ENCODE measurements at places on chromosomes 5 and 9.

GRCh38 chr5:125207856-125208255 is 461.4 kb upstream of the ZNF608 start:
- no peak for DNase-seq

DNA sequence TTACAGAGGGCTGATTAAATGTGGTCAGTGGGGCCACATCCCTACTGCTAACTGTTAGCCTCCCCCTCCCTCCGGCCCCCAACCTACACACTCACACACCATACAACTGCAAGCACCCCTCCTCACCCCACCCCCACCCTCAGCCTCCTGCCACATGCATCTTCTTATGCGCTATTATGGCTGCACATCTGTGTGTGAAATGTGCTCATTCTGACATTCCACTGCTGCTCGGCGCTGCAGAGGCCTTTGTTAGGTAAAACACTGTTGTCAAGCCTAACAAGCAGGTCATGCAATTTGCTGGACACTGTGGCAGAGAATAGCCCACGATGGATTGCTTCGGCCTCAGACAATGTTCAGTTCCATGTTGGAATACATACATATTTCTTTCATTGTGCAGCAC is 173.6 kb downstream of the NR2F1-AS1 start:
- no peak for DNase-seq

GRCh38 chr5:54017580-54017979 is 292.8 kb downstream of the ARL15 start:
- no peak for DNase-seq

- no peak for DNase-seq
These were observed 27.3 kb downstream of the AFAP1L1 start for GRCh38 chr5:149298842-149299404.

DNA sequence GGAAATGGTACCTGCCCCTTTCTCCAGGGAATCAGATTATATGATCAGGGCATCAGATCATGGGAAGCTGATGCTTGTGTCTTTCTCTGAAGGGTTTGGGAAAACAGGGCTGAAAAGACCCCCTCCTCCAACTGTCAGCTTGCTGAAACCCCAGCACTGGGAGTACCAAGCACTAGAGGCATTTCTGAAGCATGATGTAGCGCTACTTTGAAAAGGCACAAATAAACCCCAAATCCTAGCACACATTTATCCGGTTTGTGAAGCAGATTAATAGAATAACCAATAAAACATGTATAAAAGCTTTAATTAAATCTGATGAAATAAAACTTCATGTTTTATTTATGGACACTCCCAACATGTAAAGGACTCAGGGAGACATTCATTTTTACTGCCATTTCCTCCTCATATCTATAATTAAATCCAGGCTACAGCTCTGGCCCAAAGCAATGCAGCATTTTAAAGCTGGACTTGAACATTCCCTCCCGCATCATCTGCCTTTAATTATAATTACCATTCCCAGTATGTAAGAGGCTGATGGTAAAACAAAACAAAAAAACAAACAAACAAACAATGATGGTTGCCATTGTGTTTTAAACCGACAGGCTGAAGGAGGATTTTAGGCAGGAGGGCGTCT is 298.2 kb upstream of the RFX3 start:
- no peak for DNase-seq

- DNase-seq: no peak
These were observed 25.1 kb downstream of the CARTPT start for GRCh38 chr5:71744009-71744790.

- DNase-seq: no peak
These were observed 332.3 kb downstream of the NPR3 start for GRCh38 chr5:33043343-33043997.

- DNase-seq: peak; percentile 17
These were observed 11.8 kb upstream of the EXOC3 start for GRCh38 chr5:431001-431710.

GRCh38 chr9:109286981-109287380 is 33.9 kb downstream of the EPB41L4B start:
- DNase-seq: no peak

- DNase-seq: no peak
These were observed 169.6 kb upstream of the ADRA1B start for GRCh38 chr5:159746707-159747106.

DNA sequence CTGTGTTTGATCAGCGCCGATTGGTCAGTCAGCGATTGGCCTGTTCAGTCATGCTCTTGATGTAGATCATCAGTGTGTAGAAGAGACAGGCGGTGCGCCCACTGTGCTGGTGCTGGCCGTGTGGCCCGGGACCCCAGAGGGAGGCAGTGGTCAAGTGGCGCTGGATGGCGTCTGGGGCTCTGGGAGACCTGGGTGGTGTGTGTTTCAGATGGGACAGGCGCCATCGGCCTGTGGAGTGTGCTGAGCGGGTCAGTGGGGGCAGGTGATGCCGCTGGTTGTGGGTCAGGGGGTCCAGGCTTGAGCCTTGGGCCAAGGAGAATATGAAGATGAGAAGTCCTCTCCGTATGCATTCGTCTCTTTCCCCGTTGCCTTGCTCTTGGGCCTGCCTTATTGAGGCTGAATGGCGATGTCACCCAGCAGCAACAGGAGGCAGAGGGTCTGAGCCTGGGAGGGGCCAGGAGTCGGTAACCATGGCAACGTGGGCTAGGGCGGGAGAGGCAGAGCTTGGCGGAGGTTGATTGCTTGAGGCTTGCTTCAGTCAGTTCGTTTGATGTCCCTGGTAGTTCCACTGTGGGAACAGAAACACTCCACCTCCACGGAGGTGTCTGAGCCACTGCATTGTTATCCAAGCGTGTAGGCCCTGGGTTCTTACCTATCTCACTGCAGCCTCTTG is 117.8 kb upstream of the CACNA1B start:
- no peak for DNase-seq

- no peak for DNase-seq
These were observed 86.8 kb downstream of the MELK start for GRCh38 chr9:36659500-36659899.

GRCh38 chr9:120326049-120326693 is 253.8 kb downstream of the CDK5RAP2 start:
- no peak for DNase-seq

DNA sequence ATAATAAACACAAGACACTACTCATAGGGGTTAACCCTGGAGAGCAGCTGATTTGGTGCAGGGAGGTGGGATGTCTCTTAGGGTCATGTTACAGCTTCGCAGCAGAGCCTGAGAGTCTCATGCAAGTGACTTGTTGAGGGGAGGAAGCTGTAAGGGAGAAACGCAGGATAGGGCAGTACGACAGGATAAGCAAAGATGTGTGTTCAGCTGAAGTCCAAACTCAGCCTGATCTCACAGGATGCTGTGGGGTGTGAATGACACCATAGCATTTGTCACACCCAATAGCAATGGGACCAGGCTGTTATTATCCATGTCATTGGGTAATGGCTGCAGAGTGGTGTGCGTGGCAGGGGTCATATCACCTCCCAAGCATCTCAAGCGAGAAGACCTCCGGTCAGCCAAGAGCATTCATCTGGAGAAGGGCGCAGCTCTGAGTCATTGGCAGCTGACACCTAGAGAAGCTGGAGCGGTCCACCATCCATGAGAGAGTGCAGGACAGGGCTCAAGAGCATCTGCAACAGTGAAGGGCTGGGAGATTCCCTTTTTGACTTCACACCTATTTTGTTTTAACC is 49.2 kb upstream of the RPL26L1 start:
- no peak for DNase-seq

GRCh38 chr5:176837707-176838115 is 27.4 kb downstream of the UNC5A start:
- peak; percentile 42 for DNase-seq

DNA sequence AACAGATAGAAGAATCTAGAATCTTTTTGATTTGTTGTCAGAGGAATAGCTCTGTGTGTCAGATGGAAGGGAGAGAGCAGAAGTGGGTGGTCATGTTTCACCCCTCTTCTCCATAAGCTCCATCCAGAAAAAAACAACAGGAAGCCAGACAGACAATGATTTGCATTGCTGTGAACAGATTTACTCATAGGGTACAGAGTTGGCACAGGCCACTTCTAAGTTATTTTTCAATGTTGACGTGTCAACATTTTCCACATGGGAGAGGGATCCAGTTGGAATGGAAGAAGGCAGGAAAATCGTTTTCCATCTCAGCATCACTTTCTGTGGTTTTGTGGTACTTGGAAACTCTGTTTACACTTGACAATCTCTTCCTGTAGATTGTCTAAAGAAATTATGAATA is 86.7 kb downstream of the INSYN2B start:
- DNase-seq: no peak

- peak; percentile 93 for DNase-seq
These were observed at the start of gene WDR5 for GRCh38 chr9:134135343-134136117. TSS of gene WDR5 (plus strand) at chr9:134136082. CDS start at chr9:134139878, 3,796 bp downstream.

GRCh38 chr9:124835026-124835557 is 18.2 kb upstream of the WDR38 start:
- no peak for DNase-seq

- no peak for DNase-seq
These were observed 3.6 kb downstream of the HNRNPAB start for GRCh38 chr5:178207917-178208280.

DNA sequence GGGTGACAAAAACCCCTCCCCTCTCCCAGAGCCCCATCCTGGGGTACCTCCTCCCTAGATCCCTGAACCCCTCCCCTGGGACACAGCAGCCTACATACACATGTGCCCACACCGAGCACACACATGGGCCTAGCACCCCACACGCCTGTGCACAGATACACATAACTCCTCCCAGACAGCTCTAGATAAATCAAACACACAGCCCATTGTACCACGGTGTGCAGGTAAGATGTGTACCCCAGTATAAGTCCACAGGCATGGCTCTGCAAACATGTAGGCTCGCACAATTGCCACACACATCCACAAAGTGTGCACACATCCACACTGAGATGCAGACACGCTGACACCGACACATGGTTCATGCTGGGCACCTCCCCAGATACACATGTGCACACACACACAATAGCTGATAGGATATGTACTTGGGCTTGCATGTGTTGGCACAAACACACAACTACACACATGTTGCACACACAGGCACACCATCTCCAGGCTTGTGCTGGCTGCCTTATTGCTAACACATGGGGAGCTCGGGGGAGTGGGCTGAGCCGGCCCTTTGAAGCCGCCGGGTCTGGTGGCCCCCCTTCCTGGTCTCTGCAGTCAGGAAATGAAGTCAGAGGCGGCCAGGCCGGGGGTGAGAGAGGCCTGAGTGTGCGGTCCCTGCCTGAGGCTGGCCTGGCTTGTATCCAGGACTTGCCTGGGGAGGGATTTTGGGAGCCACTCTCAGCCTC is 30.2 kb downstream of the GOLGA2 start:
- no peak for DNase-seq

DNA sequence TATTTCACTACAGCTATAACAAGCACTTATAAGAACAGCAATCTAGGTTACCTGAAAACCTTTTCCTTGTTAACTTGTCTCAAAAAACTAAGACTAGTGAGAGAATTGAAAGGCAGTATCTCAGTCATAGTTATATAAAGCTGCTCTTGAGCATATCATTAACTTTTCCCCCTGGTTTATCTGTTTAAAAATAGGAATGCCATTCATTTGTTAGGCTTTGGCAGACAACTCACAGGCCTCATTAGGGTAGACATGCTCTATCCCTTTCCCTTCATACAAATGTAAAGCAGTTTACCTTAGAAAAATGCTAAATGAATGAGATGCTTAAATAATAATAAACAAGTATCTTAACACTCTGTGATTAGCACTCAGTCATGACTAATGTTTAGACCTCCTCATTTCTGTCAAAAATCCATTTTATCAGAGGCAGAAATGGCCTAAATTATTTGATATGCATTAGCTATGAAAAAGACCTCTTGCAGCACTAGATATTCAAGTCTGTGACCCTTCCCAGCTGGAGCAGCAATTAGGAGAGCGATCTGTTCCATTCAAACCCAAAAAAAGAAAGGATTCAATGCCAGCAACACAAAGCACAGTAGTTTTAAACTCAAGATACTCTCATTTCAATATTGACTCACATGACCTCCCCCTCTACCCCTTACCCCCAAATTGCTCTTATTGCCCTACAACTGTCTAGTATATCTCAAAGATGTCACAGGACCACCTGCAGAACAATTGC is 1578.8 kb upstream of the WWC1 start:
- no peak for DNase-seq

GRCh38 chr5:138948471-138949222 is 73.5 kb upstream of the LRRTM2 start:
- no peak for DNase-seq

DNA sequence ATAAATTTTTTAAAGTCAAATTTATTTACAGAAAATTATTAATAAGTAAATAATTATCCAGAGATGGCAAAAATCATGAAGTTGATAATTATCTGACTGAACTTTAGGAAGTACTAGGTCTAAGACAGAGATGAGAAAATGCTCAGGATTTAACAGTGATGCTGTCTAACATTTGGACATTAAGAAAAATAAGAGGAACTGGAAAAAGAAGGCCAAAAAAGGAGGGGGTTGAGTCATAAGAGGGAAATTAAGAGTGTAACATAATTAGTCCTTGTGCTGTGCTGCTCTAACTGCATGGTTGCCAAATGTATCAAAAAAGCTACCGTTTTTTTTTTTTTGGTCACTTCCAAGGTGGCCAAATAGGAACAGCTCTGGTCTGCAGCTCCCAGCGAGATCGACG is 35.4 kb upstream of the TUT7 start:
- no peak for DNase-seq

Data from CD4-positive, alpha-beta T cell treated with Interleukin-2 at 100 ng/mL for 4 hours (primary cell).